H4 (cell line): ENCODE measurements at places on chromosomes 13 and 19. TPM values are rescaled to one million over a fixed set of nuclear protein-coding genes. Genes with fewer than 3 reads are reported as not detected.

TMEM255B gene
- 2.1 TPM in 1 of 2 replicates, not detected in the other for total RNA-seq

GRCh38 chr13:93655154-93655553, 428.5 kb downstream of the GPC6 start:
- no peak for DNase-seq

CABP5 gene
- total RNA-seq: 0.47 TPM in 1 of 2 replicates, not detected in the other

DNA sequence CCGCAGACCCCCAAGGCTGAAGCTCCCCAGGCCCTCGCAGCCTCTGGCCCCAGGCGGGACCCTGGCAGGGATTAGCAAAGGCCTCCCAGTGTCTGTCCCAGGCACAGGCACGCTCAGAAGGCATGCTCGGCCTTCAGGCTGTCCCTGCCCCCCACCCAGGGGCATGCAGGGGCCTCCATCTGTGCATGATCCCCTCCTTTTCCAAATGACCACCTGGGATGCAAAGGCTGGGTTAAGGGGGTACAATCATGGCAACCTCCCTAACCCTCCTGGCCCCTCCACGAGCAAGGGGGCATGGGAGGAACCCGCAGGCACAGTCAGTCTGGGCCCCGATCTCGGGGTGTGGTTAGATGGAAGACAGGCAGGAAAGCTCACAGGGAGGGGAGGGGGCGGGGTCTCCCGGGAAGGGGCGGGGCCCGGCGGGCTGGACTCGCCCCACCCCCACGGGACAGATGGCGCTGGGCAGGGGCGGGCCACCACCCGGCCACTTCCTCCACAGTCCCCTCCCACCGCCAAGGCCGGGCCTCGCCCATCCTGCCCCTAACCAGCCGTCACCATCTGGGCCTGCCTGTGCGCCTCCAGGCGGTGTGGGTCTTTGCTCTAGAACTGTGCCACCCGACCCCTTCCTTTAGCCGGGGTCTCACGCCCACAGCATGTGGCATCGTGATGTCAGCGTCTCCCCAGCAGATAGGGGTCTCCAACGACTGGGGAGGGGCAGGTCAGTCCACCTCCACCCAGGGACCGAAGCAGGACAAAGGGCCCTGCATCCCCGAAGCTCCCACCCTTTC, 7.0 kb upstream of the REXO1 start:
- peak; percentile 35 for DNase-seq

DNA sequence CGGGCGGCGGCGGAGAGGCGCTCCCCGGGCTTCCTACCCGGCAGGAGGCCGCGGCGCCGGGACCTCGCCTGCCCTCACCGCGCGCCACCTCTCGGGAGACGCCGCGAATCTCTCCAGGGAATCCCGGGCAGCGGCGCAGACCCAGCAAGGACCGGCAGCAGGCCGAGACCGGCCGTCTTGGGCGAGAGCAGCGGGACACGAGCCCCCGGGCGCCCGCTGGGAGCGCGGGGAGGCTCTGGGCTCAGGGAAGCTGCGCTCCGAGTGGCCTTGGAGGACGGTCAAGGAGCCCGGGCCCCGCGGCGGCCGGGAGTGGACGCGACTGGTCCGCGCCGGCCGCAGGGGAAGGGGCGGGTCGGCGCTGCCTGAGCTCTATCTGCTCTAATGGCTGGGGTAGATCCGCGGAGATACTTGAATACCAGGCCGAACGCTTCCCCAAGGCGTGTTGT, 14.7 kb downstream of the CDX2 start:
- no peak for DNase-seq

PALM3 gene
- total RNA-seq: 1.4 and 2.0 TPM in 2 replicates

- DNase-seq: no peak
Measured at GRCh38 chr13:66840621-66841020, 389.5 kb downstream of the PCDH9 start.

DNA sequence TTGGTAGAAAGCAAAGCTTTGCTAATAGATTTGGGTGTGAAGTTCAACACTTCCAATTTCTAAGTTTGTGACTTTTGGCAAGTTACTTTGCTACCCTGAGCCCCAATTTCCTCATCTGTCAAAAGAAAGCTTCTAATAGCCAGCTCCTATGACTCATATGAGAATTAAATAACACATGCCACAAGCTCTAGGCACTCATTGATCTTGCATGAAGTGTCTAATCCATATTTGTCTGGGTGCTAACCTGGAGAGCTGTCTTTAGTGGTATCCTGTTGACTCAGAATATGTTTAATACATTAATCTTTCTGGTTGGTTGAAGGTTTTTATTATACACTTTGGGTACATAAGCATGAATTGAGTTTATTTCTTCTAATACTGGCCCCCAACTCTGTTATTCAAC, 188.8 kb downstream of the POSTN start:
- no peak for DNase-seq

POLR1G gene
- total RNA-seq: 6.8 and 9.0 TPM in 2 replicates

DNA sequence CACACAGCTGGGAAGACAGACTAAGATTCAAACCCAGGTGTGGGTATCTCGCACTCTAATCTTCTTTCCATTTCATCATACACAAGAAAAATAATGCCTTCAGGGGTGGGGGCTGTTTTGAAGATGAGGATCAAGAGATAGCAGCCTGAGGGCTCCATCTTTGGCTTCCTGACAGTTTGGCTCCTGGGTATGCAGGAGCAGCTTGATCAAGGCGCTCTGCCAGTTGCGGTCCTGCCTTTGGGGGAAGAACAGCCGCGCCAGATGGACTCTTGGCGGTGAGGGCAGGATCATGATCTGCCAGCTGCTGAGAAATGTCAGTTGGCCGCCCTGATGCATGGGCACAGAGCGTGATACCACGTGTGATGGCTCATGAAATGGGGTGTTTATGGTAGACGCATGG, 119.1 kb downstream of the IER2 start:
- DNase-seq: no peak

GRCh38 chr19:46536391-46536790, 40.7 kb upstream of the PNMA8B start:
- DNase-seq: no peak

LTBP4 gene
- 4.7 and 5.6 TPM in 2 replicates for total RNA-seq

DNA sequence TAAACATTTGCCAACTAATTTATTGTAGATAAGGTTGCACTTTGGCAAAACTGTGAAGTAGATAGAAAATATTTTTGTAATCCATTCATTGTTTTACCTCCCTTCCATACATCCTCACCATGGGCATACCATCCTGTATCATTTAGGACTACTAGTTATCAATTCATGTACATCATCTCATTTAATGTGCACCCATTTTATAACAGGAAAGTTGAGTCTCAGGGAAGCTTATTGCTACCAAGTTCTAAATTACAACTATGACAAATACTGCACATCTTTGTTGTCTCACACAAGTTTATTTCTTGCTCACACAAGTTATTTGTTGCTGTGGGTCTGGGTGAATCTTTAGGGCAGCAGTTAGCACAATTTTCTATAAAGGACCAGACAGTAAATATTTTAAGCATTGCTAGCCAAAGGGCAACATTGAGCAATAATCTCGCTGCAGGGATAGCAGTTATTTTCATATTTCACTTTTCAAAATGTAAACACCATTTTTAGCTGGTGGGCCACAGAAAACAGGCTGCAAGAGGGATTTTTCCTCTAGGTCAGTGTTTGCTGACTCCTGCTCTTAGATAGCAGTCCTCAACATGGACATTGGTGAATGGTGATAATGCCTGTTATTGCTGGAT, 276.5 kb downstream of the GPC6 start:
- no peak for DNase-seq

KLK14 gene
- not detected in 2 replicates for total RNA-seq

MAU2 gene
- 12.8 and 16.1 TPM in 2 replicates for total RNA-seq

DNA sequence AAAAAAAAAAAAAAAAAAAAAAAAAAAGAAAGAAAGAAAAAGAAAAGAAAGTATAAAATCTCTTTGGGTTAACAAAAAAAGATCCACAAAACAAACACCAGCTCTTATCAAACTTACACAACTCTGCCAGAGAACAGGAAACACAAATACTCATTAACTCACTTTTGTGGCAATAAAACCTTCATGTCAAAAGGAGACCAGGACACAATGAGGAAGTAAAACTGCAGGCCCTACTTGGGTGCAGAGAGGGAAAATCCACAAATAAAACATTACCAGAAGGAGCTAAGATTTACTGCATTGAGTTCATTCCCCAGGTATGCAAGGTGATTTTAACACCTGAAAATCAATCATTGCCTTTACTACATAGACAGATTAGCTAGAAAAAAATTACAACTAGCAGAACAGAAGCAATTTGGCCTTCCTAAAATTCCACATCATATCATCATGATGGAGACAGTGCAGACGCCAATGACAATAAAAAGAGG, 9.6 kb upstream of the CEACAM5 start:
- DNase-seq: no peak

DNA sequence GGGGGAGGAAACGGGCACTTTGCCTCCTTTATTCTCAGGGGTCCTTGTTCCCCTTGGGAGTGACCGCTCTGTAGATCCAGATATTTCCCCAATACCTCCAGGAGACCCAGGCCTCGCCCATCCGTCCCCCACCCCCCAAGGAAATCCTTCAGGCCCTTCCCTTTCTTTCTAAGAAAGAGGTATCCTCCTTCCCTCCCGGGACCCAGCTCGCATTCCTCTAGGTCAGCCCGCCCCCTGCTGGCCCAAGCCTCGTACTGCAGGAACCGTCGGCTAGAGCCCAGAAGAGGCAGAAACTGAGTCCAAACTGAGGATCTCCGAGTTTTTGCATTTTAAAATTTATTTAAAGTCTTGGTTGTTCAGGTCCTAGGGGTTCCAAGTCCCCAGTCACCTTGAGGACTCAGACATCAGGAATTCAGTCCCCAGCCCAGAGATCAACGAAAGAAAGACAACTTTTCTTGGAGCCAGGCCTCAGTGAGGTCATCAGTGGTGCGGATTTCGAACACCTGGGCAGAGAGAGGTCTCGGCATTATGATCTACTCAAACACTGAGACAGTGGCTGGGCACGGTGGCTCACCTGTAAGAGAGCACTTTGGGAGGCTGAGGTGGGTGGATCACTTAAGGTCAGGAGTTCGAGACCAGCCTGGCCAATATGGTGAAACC, 7.5 kb upstream of the LRFN1 start:
- DNase-seq: peak; percentile 72

ADAMTSL5 gene
- 0.72 and 1.8 TPM in 2 replicates for total RNA-seq

DNA sequence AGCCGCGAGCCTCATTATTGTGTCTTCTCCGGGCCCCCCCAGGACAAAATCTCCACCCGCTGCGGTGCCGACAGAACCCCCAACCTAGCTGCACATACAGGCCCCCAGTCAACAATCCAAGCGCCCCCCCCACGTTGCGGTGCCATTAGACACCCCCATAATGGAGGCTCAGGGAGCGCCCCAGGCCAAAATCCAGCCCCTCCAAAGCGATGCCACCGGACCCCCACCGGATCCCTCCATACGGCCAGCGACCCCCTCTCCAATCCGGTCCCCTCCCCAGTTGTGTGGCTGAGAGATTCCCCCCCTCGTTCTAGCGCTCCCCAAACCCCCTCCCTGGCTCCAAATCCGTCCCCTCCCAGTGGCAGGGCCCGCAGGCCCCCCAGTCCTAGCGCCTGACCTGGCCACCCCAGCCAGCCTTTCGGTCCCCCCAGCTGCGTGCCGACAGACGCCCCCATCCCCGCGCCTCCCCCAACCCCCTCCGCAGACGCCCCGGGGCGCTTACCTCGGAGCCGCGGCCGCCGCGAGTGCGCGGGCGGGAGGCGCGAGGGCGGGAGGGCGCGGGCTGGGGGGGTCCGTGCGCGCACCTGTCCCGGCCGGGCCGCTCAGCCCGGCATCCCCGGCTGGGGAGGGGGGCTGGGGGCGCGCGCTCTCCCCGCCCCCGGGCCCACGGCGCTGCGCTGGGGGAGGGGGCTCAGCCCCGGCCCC, 21.6 kb upstream of the SEMA6B start:
- DNase-seq: no peak

GRCh38 chr13:33119022-33119781, 103.0 kb downstream of the KL start:
- no peak for DNase-seq

- DNase-seq: peak; percentile 39
Measured at GRCh38 chr13:66618702-66619101, 611.4 kb downstream of the PCDH9 start.

DNA sequence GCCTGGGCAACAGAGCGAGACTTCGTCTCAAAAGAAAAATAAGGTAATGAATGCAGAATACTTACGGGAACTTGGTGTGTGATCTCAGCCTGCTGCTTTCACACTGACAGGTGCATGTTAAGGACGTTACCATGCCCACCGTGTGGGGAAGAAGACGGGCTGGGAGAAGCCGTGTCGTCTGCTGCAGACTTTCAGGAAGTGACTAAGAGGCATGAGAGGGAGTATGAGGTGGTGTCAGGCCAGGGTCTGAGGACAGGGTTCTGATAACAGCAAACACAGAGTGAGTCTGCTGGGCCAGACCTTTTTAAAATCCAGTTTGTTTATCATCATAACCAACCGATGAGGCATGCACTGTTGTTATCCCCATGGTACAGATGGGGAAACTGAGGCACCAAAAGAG, 13.6 kb upstream of the GALP start:
- no peak for DNase-seq

KLK1 gene
- not detected in 2 replicates for total RNA-seq

GRCh38 chr19:55493645-55494171, 5.5 kb downstream of the SSC5D start:
- DNase-seq: no peak

TTYH1 gene
- not detected in 2 replicates for total RNA-seq

- no peak for DNase-seq
Measured at GRCh38 chr19:44799627-44800346, 9.1 kb upstream of the BCAM start.

DNA sequence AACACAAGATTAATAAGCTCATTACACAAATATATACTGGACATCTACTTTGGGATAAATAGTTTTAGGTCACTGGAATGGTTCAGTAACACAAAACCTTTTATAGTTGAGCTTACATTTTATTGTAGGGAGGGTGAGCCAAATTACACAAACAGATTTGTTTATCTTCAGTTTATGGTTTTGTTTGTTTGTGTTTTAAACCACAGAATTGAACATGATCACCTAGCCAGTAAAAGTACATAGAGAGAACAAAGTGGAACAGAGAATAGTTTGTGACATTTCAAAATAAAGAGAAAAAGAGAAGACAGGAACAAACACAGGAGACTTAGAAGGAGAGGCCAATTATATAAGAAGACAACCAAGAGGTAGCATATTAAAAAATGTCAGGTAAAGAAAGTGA, 1930.2 kb upstream of the PCDH20 start:
- DNase-seq: peak; percentile 51

DNA sequence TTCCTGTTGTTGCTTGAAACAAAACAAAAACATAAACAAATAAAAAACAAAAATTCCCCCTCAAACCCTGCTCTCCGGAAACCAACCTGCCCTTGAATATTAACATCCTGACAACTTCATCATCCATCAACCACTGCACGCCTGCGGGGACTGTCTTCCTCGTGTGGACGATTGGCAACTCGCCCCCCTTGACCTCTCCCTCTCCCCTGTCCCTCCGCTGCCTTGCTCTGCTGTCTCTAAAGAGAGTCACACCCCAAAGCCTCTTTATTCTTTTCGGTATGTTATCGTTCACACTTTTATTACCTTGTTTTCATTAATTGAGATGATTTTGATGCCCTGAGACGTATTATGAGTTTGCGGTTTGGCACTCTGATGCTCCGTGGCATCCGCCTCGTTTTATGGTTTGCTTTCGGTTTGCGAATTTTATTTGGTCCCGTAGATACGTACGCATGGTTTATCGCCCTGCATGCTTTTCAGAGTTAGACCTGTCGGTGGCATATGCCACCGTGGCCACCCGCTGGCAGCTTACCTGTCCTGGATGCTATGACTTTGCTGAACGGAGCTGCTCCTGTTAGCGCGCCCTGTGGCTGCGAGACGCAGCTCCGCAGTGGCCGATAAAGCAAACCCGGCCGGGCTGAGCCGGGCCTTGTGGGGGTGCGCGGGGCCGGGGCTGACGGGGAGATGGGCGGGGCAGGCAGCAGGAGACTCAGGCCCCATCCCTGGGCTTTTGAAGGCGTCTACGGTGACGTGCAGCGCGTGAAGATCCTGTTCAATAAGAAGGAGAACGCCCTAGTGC, 10.6 kb downstream of the PTBP1 start:
- no peak for DNase-seq

DIRAS1 gene
- 1.1 and 1.3 TPM in 2 replicates for total RNA-seq

FGF21 gene
- total RNA-seq: not detected in 2 replicates

C5AR2 gene
- 0.08 TPM in 1 of 2 replicates, not detected in the other for total RNA-seq

ZNF57 gene
- total RNA-seq: 3.4 and 7.3 TPM in 2 replicates
